Stimulated activated CD4-positive, alpha-beta T cell treated with anti-CD3 and anti-CD28 coated beads, TNF-alpha, amount 100 ng/mL, for 48 hours (primary cell): ENCODE measurements at places on chromosomes 7 and 10.

GRCh38 chr10:11528286-11528685, 83.2 kb downstream of the USP6NL start:
- DNase-seq = no peak

- no peak for DNase-seq
Observed at GRCh38 chr10:66167816-66168215, 758.0 kb upstream of the LRRTM3 start.

DNA sequence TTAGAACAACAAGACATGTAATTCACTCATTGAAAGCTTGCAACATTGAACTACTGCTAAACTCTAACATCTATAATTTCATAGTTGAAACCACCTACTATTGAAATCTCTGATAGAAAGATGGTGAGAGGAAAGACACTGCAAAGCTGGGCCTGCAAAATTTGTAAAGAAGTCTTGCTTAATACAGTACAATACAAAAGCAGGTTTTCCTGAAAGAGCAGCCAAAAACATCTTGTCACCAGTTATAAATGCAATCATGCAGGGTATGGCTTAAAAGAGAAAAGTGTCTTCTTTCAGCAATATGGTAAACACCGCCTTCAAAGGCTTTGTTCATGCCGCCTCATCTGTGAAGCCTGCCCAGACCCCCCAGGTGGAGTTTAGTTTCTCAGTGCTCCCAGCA, 109.2 kb downstream of the ANK3 start:
- DNase-seq = no peak

- no peak for DNase-seq
Observed at GRCh38 chr10:133295426-133296320, 13.0 kb downstream of the TUBGCP2 start.

GRCh38 chr10:35289198-35289597, 47.1 kb upstream of the CCNY start:
- no peak for DNase-seq

GRCh38 chr7:31368620-31369019, 28.1 kb upstream of the NEUROD6 start:
- DNase-seq = no peak

- peak; percentile 49 for DNase-seq
Observed at GRCh38 chr7:143345428-143345900, 17.0 kb downstream of the FAM131B start.

DNA sequence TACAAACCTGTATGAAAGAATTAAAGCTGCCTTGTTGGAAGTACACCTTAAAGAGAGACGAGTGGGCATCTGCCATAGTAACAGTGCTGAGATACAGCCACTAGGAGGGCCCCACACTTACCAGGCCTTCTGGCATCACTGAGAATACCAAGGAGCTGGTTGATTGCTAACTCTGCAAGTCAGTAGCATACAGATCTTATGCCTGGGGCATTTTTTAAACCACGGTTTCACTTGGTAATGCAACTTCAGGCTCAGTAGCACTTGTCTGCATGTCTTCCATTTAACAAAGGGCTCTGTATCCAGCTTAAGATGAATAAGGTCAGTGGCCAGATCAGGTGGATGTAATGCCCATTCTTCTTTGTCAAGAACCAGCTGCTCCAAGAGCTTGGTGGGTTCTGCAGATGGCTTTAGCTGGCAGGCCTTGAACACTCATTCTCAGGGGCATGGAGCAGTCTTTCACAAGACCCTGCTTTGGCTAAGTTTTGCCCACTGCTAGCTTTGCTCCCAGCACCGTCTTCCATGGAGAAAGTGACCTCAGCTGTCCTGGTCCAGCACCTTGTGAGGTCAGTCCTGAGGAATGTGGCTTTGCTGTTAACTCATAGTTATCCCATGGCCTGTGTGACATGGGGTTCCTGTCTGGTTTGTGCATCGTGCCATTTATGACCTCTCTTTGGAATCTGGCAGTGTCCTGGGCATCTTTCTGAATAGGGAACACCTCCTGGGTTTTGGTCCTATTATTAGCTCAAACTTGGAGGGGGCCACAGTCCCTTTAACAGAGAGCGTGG, 68.1 kb downstream of the BMPER start:
- no peak for DNase-seq

- no peak for DNase-seq
Observed at GRCh38 chr10:5534051-5534821, 9.5 kb downstream of the CALML3 start.

- no peak for DNase-seq
Observed at GRCh38 chr7:100351657-100352058, 6.3 kb upstream of the PILRB start.

DNA sequence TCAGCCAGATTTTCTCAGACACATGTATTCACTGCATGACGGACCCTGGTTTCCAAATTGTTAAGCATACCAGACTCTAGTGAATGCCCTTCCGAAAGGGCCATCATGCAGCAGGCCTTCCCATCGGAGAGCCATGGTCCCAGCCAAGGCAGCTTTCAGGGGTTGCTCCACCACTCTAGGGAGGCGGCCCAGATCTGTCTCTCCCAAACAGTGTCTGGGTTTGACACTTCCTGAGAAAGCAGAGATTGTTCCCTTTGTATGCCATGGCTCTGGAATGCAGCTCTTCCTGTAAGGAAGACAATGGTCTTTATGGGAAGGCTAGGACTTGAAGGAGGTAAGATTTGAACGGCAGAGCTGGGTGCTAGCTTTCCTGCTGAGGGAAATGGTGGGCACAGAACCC, 178.8 kb upstream of the BMPER start:
- DNase-seq = no peak

DNA sequence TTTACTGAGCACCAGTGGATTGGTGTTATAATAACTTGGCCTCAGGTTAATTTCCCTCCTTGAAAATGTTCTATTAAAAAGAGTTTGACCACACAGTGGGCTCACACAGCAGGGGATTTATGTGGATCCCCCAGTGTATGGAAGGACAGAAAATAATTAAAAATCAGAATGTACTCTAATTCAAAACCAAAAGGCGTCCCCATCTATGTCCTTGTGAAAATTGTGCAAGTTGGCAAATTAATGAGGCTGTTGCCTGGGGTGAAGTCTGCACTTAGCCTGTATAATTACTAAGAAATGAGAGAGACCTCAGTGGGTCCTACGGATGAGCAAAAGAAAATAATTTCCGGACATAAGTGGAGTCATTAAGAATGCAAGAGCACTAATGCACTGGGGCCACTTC, 31.1 kb downstream of the PIK3CG start:
- DNase-seq = no peak

DNA sequence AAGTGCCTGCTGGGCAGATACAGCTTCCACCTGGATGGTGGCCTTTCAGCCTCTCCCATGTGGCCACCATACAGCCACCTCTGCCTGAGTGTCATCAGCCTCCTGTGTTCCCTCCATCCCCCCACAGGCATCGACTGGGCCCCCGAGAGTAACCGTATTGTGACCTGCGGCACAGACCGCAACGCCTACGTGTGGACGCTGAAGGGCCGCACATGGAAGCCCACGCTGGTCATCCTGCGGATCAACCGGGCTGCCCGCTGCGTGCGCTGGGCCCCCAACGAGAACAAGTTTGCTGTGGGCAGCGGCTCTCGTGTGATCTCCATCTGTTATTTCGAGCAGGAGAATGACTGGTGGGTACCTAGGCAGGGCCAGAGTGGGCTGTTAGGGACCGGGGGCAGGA, 13.4 kb downstream of the ARPC1B start:
- no peak for DNase-seq

- no peak for DNase-seq
Observed at GRCh38 chr10:13335881-13336280, 12.2 kb downstream of the SEPHS1 start.

GRCh38 chr10:96299383-96299782, 4.9 kb upstream of the DNTT start:
- DNase-seq = no peak

DNA sequence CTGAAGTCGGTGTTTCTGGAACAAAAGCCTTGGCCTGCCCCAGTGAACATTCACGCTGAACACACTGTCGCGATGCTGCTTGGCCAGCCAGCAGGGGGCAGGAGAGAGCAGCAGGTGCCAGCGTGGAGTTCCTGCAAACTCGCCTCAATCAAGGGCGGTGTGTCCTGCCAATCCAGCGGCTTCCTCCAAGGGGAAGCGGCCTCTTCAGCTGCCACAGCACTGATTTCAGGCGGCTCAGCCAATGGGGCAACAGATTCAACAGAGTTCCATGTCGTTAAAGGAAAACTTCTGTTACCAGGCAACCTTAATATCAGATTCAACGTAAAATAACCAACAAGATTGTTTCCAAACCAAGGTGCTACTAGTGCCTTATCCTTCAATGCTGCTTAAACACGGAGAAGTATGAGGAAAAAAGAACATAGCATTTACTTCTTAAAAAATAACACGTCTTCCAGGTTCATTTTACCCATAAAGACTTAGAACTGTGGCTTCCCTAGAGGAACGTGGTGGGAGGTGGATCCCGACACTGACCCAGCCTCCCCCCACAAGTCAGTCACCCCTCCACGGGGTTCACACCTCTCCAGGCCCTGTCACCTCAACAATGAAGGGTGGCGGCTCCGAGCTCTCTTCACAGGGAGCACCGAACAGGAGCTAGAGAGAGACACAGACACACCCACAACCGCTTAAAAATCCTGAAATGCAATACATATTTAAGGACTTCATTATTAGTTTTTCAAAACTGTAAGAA, 178.2 kb downstream of the DIP2C start:
- peak; percentile 83 for DNase-seq

DNA sequence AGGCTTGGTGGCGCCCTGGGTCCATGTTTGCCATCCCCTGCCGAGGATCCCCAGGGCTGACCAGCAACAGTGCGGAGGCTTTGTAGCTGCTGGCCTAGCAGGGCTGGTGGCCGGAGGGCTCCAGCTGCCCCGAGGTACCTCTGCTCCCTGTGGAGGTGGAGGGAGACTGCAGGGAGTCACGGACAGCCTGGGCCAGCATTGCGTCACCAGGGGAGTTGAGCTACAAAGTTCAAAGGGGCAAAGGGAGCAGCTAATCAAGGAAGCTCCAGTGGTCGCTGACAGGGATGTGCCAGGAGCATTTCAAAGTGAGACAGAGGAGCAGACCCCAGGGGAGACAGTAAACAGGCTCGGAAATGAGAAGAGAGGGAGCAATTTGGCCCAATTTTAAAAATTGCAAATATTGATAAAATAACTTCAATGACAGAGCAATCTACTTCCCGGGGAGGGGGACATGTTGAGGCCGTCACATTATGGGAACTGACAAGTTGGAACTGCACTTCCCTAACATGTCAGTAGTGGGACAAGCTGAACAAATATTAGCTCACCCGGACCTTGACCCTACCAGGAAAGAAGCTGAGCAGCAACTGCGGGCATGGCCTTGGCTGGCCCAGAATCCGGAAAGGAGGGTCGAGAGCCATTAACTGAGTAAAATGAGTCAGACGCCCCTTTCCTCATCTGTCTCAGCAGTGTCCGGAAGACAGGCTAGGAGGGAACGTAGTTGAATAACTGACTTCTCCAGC, 39.4 kb downstream of the BTBD16 start:
- DNase-seq = no peak

- DNase-seq = no peak
Observed at GRCh38 chr7:66766041-66766440, 25.5 kb downstream of the RABGEF1 start.

DNA sequence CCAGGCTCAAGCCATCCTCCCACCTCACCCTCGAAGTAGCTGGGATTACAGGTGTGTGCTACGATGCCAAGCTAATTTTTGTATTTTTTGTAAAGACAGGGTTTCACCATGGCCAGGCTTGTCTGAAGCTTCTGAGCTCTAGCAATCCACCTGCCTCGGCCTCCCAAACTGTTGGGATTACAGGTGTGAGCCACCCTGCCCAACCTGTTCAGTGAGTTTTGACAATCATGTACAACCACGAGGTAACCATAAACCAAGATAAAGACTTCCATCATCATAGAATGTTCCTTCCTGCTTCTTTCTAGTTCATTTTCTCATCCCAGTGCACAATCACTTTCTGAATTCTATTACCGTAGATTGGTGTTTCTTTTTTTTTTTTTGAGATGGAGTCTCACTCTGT, 30.5 kb upstream of the MKRN1 start:
- DNase-seq = no peak
